ENCODE measurements at places on chromosomes 16 and 17.

DNA sequence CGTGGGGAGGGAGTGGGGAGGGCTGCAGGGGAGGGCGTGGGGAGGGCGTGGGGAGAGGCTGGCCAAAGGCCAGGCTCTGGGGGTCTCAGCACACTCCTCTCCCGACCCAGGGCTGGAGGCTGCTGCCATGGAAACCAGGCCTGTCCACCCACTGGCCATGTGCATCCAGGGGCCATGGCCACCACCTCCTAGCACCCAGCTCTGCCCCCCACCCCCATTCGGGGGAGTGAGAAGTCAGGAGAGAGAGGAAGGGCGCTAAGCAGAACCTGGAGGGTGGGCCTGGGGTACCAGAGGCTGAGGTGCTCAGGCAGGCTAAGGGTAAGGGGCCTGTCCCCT is 29.6 kb downstream of the ENDOV start:
- no peak for DNase-seq

DNA sequence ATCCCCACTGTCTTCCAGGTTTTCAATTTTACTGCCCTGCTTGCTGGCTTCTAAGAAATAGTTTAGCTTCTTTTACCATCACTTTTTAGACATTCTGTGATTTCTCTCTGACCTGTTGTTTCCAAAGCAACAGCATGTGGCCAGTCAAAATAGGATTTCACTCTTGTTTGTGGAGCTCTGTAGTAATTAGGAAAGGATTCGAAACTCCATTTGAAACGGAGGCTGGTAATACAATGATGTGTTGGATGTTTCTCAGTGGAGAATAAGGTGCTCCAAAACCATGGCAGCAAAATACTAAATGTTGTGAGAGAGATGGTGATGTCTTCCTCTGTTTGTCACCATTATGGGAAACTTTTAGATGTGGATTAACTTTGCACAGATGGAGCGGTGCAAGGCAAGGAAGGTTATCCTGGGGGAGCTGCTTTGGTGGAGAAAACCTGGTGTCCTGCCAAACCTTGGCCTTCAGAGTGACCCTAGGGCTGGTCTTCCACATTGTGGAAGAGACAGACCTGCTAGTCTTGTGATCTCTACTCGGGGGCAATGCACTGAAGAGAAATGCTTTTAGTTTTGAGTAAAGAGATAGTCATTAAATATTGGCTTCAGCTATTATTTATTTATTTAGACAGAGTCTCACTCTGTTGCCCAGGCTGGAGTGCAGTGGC is 79.4 kb downstream of the PRKCA start:
- DNase-seq = no peak

GRCh38 chr16:66359012-66359411 is 7.5 kb upstream of the CDH5 start:
- no peak for DNase-seq

- no peak for DNase-seq
These were observed 196.7 kb upstream of the FOXF1 start for GRCh38 chr16:86313631-86314030.

DNA sequence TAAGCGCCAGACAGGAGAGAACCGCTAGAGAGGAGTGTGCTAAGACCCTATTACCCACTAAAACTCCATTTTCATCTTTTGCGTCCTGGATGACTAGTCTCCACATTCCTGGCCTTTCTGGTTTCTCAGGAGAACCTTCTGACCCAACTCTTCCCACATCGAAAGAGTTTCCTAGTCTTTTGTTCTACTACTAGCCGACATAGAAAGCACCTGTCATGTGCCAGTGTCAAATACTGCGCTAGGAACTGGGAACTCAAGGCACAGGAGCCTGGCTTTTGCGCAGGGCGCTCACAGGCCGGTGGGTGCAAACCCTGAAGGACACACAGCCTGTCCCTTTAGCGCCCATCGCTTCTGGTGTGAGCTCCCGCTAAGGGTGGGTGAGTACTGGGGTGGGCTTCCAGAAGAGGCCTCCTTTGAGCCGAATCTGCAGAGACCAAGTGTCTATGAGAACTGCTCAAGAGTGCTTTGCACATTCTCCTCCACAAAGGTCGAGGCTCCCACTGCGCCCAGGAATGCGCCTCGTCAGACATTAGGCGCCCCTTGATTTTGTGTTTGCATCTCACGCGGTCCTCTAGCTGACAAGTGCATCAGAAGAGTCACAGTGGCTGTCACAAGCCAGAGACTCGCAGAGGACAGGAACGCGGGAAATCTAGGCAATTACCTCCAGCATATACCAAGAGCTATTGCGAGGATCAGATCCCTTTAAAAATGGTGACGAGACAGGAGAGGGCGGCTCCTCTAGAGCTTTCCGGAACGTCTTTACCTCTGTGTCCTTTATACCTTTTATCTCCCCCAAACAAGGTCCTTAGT is 2.0 kb upstream of the PSMB3 start:
- DNase-seq = no peak

- no peak for DNase-seq
These were observed 98.1 kb downstream of the RGS9 start for GRCh38 chr17:65235284-65235683.

GRCh38 chr16:21224800-21225199 is 8.7 kb upstream of the ANKS4B start:
- DNase-seq = no peak

DNA sequence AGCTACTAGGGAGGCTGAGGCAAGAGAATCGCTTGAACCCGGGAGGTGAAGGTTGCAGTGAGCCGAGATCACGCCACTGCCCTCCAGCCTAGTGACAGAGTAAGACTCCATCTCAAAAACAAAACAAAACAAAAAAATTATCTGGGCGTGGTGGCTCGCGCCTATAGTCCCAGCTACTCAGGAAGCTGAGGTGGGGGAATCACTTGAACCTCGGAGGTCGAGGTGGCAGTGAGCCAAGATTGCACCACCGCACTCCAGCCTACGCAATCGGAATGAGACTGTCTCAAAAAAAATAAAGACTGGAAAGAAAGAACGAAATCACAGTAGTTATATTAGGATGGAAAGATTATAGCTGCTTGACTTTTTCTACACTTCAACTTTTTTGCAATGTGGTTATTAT is 18.9 kb downstream of the COG1 start:
- DNase-seq = no peak

GRCh38 chr17:6079155-6079888 is 9.1 kb downstream of the WSCD1 start:
- no peak for DNase-seq

DNA sequence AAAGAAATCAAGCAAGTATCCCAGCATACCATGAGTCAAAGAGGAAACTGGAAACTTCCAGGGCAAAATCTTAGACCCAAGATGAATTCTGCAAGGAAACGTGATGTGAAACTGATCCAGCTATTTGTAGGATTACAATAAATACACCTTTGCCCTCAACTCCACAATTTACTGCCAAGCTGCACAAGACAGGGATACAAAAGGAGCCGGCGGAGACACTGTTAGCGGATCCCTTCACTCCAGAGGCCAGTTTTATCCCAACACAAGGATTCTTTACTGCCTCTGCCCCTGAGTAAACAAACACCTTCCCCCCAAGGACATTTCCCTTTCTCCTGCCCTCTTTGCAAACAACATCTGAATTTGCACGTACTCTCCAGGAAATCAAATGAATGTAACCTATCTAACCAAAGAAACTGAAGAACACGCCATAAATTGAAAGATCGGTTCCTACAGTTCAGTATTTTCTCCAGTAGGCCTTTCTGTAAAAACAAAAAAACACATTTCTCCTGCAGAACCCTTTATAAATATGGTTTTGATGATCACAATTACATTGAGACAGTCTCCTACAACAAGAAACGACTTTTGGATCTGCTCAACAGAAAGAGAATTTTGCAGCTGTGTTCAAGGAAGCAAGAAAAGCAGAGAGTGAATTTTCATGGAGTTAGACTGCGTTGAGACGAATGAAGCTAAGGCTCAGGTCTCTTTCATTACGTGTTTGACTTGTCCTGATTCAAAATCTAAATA is 1.4 kb upstream of the CBX2 start:
- peak; percentile 35 for DNase-seq

DNA sequence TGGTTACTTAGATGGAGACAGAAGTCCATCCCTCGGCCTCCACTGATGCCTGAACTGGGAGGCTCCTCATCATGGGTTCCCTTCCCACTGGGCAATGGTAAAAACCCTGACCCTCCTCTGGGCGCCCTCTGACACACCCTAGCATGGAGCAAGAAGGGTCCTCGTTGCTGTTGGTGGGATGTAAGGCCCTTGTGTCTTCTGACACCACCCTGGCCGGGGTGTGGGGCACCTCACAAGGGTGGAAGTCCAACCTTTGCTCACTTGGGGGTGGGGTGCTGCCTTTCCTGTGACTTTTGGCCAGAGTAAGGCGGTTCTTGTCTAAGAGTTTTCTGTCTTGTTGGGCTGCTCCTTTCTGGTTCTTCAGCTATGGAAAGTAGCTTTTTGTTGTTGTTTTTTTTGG is 28.7 kb downstream of the MPRIP start:
- DNase-seq = no peak

GRCh38 chr16:12206098-12206748 is 229.7 kb downstream of the SNX29 start:
- no peak for DNase-seq

DNA sequence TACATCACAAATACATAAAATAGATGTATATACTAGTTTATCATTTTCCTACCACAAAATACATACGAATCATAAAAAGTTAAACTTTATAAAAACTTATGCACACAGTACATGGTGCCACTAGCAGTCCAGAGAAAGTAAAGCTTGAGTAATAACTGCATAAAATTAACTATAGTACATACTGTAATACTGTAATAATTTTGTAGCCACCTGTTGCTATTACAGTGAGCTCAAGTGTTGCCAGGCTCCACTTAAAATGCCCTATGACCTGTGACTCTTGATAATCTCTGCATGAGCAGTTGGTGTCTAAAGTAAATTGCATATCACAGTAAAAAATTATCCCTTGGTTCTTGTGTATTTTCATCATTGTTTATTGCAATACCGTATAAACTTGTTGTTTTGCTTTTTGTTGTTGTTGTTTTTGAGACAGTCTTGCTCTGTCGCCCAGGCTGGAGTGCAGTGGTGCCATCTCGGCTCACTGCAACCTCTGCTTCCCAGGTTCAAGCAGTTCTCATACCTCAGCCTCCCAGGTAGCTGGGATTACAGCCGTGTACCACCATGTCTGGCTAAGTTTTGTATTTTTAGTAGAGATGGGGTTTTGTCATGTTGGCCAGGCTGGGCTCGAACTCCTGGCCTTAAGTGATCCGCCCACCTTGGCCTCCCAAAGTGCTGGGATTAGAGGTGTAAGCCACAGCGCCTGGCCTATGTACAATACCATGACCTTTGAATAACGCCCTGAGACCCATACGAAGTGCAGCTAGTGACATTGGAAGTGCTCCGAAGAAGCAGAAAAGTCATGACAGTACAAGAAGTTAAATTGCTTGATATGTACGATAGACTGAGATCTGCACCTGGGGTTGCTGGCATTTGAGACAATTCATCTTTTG is 6.6 kb downstream of the LUC7L3 start:
- no peak for DNase-seq

DNA sequence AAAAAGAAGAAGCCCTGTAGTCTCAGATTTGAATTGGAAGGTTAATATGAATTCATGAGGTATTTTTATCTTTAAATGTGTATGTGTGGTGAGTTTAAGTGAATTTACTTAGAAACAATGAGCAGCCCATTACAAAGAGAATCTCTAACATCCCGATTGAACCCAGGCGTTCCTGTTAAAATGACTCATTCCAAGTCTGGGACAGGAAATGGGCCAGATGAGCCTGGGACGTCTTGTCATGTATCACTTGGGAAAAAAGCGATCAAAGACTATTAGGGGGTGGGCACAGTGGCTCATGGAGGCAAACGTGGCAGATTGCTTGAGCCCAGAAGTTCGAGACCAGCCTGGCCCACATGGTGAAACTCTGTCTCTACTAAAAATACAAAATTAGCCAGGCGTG is 81.6 kb downstream of the SEC14L1 start:
- DNase-seq = no peak

DNA sequence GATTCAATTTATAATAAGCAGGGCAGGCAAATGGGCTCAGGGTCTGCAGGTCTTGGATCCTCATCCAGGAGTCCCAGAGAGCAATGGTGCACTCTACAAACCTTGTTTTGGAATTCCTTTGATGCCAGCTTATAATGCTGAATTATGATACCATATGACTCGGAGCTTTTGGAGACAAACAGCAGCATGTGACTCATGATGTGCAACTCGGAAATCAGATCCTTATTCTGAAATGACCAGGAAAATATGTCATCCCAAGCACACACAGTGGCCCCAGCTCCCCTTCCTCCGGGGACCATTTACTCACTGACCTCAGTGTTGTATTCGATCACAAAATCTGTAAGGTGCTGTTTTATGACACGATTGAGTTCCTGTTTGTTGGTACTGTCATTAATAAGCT is 20.2 kb upstream of the UMOD start:
- DNase-seq = no peak

DNA sequence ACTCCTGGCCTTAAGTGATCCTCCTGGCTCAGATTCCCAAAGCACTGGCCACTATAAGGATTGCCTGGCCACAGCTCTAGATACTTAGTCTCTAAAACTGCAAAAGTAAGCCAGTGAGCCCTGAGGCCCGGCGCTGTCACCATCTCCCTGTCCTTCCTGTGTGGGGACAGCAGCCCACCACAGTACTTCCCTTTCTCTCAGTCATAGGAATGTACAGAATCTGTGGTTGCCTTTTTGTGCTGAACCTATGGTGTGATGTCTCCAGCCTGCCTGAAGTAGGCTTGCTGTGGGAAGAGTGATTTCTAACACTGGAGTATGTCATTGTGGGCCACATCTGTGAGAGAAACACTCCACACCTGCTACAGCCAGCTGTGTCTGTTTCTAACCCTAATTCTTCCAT is 24.7 kb downstream of the NTAN1 start:
- no peak for DNase-seq

DNA sequence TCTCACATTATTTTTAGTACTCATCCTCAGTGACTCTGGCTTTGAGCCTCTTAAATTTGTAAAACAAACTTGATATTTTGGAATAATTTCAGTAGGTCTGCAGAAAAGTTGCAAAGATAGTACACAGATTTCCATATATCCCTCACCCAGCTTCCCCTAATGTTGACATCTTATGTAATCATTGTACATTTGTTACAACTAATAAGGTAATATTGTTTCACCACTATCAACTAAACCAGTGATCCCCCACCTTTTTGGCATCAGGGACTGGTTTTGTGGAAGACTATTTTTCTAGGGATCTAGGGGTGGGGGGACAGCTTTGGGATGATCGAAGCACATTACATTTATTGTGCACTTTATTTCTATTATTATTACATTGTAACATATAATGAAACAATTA is 391.2 kb downstream of the CA10 start:
- DNase-seq = no peak
